ENCODE measurements at places on chromosomes 1 and 21.

DNA sequence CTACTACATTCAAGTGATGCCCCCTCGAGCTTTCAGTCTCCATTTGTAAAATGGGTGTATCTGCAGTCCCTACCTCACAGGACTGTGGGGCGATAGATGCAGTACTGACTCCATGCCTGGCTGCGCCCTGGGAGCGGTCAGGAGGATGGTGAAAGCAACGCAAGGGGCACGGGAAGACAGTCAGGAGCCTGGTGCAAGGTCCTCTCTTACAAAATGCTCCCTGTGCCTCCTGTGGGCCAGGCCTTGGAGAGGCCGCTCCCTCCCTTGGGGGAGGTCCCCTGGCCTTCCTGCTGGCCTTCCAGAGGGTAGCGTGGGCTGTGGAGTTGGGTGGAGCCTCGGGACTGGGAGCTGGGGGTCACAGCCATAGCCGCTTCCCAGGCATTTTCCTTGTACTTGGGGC is 21.6 kb downstream of the FAM151A start:
- DNase-seq: no peak

GRCh38 chr1:198056255-198056654 is 100.5 kb upstream of the NEK7 start:
- DNase-seq: no peak

DNA sequence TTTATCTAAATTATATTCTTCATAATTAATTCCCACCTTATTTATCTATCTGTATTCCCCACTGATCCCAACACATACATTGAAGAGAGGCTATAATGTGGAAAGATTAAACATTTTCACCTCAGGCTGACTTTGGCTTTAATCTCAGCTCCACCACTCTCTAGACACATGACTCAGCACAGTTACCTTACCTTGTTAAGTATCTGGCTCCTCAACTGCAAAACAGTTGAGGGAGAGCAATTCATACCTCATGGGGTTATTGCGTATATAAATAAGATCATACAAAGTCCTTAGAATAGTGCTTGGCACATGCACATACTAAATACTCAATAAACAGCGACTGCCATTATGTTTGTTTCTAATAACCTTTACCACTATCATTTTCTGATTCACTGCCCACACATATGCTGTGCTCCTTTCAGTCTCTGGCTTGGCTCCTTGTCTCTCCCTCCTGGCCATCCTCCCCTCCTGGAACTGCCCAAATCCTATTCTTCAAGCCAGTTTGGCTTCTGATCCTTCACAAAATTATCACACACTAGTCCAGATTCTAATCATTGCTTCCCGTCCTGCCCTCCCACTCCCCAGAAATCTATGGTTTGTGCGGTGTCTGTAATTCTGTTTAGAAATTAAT is 50.1 kb downstream of the BCL9 start:
- no peak for DNase-seq

- no peak for DNase-seq
Measured at GRCh38 chr1:185720633-185721272, 13.4 kb upstream of the HMCN1 start.

DNA sequence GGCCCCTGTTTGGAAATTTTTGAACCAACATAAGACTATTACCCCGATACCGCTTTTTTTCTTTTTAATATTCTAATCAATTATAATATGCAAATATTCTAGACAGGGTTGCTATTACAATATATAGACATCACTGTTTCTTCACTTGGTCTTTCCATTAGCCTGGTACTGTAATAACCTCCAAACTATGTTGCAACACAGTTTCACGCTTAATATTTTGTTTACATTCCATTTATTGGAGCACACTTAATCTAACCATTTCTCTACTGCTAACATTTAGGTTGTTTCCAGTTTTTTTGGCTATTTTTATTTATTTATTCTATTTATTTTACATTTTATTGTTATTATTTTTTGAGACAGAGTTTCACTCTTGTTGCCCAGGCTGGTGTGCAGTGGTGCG is 17.6 kb upstream of the NID1 start:
- DNase-seq: no peak

GRCh38 chr1:26164861-26165842 is 3.6 kb downstream of the C1orf232 start:
- DNase-seq: peak; percentile 35

DNA sequence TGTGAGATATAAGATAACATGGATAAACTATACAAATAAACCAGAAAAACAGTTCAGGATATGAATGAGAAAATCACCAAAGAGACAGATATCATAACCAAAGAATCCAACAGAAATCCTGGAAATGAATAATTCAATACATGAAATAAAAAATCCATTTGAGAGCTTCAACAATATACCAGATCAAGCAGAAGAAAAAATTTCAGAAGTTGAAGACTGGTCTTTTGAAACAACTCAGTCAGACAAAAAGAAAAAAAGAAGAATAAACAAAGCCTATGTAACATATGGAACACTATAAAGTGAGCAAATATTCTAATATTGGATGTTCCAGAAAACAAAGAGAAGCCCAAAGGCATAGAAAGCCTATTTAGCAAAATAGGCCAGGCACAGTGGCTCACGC is 5.2 kb upstream of the KRTAP12-2 start:
- DNase-seq: no peak

DNA sequence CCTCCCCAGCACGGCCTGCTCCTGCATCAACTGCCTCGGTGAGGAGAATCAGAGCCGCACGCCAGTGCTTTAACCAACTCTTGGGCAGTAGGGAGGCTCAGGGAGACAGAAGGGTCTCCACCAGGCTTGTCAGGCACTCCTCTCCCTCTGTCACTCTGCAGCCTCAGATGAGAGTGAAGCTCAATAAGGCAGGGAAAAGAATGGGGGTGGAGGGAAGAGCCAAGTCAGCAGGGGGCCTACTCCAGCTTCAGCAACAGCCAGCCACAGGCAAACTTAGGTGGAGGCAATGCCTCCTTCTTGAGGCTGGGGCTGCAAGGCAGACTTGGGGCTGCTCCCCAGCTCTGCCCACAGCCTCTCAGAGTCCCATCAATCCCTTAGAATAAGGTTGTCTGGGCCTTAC is 51.8 kb upstream of the A3GALT2 start:
- DNase-seq: no peak

DNA sequence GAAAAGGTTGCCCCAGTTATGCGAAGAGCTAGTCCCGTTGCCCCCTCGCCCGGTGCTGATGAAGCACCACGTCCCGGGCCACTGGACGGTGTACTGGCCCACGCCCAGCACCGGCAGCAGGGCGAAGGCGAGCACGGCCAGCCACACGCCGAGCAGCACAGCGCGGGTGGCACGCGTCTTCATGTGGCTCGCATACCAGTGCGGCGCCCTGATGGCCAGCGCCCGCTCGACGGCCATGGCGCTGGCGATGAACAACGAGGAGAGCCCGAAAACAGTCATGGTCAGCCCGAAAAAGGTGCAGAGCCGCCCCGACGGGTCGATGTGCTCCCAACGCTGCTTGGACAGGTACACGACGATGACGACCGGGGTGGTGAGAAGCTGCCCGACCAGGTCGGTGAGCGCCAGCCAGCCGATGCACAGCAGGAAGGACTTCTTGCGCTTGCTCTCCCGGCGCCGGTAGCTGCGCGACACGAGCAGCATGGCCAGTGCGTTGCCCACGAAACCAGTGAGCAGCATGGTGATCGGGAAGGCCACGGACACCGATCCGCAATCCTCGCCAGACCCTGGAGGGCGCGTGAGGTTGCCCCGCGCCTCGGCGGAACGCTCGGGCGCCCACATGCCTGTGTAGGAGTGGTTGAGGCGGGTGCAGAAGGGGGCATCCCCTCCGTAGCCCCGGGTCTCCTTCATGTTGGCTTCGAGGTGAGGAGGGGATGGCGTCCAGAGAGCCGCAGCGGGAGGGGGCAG is 553 bp downstream of the PTGER3 start:
- peak; percentile 50 for DNase-seq

DNA sequence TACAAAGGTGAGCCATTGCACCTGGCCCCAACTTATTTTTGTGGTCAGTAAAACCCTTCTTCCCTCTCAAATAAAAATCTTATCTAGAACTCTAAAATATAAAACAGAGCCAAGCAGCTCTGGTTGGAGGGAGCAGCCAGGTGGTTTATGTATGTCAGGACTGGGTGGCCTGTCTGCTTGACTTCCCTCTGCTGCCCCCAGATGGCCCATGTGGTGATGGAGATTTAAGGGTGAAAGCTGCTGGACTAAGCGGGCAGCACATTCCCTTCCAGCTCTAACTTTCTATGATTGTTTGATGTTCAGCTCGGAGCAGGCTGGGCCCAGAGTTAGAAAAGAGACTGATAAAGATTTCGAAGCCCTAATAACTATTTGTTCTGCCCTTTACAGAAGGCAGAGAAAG is 11.9 kb upstream of the PAQR6 start:
- DNase-seq: no peak

DNA sequence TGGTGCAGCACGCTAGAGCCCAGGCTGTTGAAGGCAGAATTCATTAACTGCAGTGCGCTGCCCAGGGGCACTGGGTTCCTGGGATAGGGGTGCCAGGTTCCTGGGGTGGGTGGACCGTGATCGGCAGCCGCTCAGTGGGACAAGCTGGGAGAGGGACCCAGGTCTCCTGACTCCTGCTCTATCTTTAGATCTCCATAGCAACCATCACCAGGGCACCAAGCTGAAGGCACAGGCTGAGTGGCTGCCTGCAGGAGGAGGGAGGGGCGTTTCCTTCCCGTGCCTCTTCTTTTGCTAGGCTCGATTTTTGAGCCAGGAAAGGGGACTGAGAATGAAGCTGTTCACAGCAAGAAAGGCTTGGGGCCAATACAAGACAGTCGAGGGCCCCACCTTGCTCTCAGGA is 20.9 kb upstream of the CDCP2 start:
- DNase-seq: no peak

GRCh38 chr1:46719689-46720088 is 775 bp upstream of the EFCAB14 start:
- DNase-seq: no peak

DNA sequence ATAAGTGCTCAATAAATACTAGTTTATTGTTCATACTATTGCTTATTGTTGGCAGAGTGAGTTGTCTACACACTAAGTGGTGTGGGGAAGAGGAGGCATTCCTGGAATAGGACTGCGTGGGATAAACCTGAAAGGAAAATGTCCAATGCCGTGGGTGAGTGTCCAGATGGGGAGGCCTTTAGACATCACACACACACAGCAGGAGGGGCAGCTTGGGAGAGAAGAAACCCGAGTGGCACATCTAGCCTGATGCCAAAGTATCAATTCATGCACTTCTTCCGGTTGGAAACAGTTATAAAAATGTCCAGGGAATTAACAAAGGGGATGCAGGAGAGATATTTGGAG is 27.3 kb downstream of the CCN1 start:
- no peak for DNase-seq

GRCh38 chr1:226698659-226699058 is 40.4 kb downstream of the ITPKB start:
- DNase-seq: no peak

DNA sequence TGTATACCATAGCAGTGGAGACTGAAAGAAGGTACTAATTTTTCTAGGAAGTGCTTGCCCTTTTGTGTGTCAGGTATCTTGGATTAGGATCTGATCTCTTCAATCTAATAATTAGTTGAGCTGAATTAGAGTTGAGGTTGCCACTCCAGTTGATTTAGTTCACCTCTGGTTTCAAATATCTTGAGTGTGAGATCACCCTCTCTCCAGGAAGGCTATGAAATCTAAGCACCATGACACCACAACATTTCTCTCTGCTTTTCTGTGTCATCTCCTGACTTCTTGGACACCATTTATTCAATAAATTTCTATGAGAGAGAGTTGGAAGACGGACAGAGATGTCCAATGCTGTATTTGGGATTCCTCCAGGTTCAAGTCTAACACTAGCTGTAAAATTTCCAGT is 212.8 kb downstream of the DYRK1A start:
- no peak for DNase-seq

DNA sequence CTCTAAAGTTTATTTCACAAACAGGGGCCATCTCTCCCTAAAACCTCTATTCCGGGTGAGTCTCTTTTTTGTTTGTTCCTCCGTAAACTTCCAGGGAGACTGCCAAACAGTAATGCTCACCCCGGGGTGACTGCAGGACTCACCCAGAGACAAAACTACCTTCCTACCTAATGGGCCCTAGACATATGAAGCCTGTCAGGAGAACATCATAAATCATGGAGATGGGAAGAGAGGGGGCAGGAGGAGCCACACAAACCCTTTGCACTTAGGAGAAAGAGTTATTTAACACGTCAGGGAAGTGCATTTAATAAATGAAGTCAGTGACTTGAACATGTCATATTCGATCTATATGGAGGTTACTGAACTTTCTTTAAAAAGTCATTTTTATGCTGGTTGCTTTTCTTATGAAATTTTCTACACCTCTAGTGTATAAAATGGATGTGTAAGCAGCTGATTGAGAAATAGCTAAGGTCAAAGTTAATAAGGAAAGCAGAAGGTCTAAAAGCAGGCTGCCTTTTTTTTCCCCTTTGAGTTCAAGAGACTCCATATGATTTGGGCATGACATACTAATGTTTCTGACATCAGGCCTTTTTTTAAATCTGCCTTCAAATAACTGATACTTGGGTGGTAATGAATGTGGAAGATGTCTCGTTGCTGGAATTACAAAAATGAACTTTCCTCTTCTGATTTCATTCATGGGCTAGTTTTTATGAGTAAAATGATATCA is 286.9 kb upstream of the USP25 start:
- DNase-seq: no peak

DNA sequence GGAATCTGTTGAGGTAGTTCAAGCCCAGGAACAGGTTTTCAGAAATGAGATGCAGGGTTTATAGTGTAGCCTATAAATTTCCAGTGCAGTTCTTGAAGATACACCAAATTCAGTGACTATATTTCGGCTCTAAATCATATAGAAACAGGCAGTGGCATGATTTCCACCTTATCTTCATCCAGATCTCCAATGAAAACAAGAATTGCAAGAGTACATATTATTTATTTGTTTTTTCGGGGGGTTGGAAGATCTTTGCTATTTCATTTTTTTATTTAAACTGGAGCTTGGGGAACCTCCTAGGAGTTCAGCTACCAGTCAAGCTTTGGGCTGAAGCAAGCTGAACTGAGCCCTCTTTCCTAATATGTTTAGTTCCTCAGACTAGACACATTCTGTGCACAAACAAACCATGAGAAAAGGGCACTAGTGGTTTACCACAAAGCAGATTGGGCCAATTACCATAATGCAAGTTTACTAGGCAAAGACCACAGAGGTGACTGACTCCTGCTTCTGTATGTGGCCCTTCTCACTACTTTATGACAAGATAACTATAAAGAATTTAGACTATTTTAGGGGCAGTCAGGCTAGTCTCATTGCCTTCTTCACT is 68.5 kb downstream of the RGS2 start:
- no peak for DNase-seq

- no peak for DNase-seq
Measured at GRCh38 chr1:237713916-237714315, 176.8 kb downstream of the ZP4 start.
